Mesangial cell (primary cell): ENCODE measurements at places on chromosomes 12 and 14. TPM values are rescaled to one million over a fixed set of nuclear protein-coding genes. Genes with fewer than 3 reads are reported as not detected.

Gene LAG3
- total RNA-seq, result under 0.01 and 0.13 TPM in 2 replicates

Gene GPR68
- total RNA-seq, result 0.89 and 0.98 TPM in 2 replicates

Gene TAS2R50
- 0.38 and 0.98 TPM in 2 replicates for total RNA-seq

Gene DNAH10
- total RNA-seq, result 0.25 TPM in 1 of 2 replicates, not detected in the other
